ENCODE measurements at places on chromosomes 11 and 22.

- no peak for DNase-seq
These were observed 37.2 kb upstream of the ACER3 start for GRCh38 chr11:76823481-76824028.

DNA sequence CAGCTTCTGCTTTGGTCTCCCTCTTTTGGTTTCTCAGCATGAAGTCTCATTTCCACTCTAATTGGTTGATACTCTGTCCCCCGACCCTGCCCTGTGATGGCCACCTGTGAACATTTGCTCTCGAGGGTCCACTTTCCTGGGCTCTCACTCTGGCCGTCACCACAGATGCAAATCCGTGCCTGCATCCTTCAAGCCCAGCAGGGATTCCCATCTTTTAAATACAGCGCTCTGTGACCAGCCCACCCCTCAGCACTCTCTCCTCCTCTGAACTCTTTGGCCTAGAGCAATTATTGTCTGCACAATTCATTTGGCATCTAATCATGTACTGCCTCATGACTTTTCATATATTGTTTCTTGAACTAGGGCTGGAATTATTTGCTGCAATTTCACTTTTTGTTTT lies 26.0 kb downstream of the PKNOX2 start:
- DNase-seq = no peak

- DNase-seq = no peak
These were observed 65.4 kb upstream of the BLID start for GRCh38 chr11:122181372-122181771.

GRCh38 chr11:106727256-106727655 lies 291.0 kb downstream of the GUCY1A2 start:
- DNase-seq = no peak

- DNase-seq = no peak
These were observed 98.6 kb upstream of the CD44 start for GRCh38 chr11:35040221-35040942.

DNA sequence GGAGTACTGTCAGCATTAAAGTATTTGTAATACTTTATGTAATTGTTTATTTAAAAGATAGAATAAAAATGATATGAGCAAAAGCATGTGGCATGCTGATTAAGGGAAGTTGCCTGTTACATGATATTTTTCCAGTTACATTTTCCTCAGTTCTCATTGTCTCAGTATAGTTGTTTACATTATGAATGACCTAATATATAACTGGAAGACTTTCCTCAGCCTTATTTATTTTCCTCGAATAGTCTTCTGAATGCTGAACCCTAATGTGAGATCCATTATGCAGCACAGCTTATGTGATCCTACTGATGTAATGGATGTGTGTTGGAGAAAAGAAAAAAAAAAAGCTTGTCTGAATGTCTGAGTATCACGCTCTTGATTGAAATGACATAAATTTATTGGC lies 95.5 kb downstream of the LUZP2 start:
- no peak for DNase-seq

Data from C1 segment of cervical spinal cord (tissue), 14 donors.